KG1 (cell line): ENCODE measurements at places on chromosomes 4 and X.

DNA sequence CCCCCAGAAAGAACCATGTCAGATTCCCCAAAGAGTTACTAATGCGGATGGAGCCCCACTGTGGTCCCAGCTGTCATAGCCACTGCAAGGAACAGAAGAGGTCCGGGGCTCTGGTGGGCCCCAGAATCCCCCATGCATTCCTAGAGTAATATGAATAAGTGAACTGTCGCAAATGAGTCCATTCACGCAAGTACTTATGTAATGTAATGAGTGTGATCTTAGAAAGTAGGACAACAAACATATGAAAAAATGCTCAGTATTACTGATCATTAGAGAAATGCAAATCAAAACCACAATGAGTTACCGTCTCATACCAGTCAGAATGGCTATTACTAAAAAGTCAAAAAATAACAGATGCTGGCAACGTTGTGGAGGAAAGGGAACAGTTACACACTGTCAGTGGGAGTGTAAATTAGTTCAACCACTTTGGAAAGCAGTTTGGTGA lies 141.5 kb upstream of the RBPJ start:
- DNase-seq, result no peak

- no peak for DNase-seq
These were observed 515.7 kb downstream of the BCOR start for GRCh38 chrX:39582091-39582490.

- no peak for DNase-seq
These were observed 27.5 kb downstream of the TMEM156 start for GRCh38 chr4:39004758-39005157.

- DNase-seq, result no peak
These were observed 9.3 kb downstream of the SEPTIN11 start for GRCh38 chr4:76958891-76959290.

DNA sequence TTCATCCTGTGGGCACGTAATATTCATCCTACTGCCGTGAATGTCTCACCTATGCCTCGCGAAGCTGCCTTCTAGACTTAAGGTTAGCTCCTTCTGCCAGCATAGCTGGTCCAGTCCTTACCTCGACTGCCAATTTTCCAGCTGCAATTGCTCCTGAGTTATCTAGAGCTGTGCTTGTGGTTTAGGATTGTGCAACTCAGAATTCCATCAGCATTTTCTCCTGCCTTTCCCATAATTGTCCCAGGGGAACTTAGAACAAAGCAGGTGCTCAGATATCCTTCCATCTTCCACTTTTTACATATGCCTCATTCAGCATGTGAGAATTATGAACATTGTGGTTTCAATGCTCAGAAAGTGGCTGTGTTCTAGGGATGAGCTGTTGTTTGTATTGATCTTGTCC lies 131.4 kb upstream of the ADGRL3 start:
- no peak for DNase-seq

DNA sequence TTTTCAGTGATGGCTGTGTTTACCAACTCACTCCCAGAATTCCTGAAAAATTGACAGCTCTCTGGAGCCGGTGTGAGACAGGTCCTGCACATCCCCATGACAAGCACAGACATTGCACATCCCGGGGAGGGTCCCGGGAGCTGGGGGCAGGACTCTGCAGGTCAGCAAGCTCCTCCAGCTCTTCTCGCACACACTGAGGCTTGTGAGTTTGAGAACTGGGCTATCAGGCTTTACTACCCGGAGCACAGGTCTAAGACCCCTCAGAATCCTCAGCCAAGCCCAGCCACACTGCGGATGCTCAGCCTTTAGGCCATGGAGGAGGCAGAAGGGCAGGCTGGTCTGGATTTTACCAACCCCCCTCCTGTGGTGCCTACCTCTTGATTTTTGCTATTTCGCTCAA lies 5.6 kb upstream of the CLDN24 start:
- DNase-seq, result no peak

DNA sequence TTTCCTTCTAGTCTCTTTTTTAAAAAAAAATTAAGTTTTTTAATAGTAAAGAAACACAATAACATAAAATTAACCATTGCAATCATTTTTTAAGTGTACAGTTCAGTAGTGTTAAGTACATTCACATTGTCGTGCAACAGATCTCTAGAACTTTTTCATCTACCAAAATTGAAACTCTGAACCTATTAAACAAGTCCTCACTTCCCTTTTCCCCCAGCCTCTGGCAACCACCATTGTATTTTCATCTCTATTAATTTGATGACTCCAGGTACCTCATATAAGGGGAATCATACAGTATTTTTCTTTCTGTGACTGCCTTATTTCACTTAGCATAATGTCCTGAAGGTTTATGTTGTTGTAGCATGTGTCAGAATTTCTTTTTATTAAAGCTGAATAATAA lies 31.8 kb downstream of the MSL3 start:
- no peak for DNase-seq

- no peak for DNase-seq
These were observed 35.1 kb upstream of the TBL1X start for GRCh38 chrX:9429767-9430166.

- no peak for DNase-seq
These were observed 25.5 kb downstream of the VEGFC start for GRCh38 chr4:176767183-176767582.

DNA sequence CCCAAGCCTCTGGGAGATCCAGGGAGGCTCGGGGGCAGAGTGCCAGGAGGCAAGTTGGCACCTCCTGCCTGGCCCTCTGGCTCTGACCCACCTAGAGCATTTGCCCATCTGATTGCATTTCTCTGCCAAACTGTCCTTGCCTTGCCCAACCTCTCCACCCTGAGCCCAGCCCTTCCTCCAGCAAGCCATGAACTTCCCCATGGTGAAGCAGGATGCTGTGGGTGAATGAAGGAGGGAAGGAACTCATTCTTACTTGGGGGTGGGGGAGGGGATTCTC lies 9.3 kb upstream of the CNGA2 start:
- no peak for DNase-seq

DNA sequence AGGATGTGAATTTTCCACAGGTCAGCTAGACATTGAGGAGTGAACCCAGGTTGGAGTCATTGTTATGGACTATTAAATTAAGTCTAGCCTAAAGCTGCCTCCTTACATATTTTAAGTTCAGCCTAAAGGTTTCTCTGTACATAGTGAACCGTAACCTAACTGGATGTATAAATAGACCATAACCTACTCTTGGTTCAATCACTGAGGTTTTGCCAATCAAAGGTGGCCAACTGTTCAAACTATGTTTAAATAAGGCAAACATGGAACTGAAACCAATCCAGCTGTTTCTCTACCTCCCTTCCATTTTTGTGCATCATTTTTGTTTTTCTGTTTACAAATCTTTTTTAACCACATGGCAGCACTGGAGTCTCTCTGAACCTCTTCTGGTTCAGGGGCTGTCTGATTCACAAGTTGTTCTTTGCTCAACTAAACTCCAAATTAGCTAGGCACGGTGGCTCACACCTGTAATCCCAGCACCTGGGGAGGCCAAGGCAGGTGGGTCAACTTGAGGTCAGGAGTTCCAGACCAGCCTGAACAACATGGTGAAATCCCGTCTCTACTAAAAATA lies 43.9 kb upstream of the SFRP2 start:
- DNase-seq, result no peak

DNA sequence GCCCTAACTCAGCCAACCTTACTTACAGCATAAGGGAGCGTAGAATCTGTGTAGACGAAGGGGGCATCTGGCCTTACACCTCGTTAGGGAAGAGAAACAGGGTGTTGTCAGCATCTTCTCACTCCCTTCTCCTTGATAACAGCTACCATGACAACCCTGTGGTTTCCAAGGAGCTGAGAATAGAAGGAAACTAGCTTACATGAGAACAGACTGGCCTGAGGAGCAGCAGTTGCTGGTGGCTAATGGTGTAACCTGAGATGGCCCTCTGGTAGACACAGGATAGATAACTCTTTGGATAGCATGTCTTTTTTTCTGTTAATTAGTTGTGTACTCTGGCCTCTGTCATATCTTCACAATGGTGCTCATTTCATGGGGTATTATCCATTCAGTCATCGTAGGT lies 14.6 kb downstream of the PLP1 start:
- DNase-seq, result no peak

GRCh38 chrX:49876750-49877149 lies 2.5 kb upstream of the USP27X start:
- DNase-seq, result peak; percentile 1

DNA sequence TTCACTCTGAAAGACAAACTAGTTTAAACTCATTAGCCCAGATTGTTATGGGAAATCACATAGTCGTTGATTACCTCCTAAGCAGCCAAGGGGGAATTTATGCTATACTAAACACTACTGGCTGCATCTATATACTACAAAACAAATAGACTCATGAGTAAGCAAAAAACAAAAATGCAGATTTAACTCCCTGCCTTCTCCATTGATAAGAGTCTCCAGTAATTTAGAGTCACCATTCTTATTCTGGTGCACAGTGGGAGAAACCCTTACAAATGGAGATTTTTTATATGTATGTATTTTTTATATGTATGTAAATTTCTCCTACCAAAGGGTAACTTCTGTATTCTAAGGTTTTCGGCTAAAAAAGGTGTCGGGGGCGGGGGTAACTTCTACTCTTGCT lies 126.6 kb downstream of the PLS3 start:
- no peak for DNase-seq

DNA sequence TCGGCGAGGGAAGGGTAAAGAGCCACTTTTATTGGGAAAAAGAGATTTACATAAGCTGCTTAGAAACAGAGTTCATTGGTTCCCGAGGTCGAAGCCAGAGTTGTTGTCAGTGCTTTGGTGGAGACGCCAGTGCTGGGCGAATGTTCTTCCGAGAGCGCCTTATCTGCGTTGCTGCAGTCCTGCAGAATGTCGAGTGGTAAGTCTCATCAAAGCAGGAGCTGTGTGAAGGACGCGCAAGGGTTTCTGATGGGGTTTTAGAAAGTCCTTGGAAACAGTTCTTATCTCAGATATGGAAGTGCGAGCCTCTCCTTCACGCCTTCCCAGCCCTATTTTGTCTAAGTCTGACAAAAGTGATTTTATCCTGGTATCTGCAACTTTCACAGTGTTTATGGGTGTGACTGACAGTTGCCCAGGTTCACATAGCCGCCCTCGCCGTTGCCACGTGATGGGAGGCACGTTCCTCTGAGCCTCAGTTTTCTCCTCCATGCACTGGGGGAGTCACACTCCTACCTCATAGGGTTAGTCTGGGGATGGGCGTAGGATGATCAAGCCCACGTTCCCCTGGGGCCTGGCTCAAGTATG lies 47.3 kb upstream of the NSG1 start:
- DNase-seq, result no peak

DNA sequence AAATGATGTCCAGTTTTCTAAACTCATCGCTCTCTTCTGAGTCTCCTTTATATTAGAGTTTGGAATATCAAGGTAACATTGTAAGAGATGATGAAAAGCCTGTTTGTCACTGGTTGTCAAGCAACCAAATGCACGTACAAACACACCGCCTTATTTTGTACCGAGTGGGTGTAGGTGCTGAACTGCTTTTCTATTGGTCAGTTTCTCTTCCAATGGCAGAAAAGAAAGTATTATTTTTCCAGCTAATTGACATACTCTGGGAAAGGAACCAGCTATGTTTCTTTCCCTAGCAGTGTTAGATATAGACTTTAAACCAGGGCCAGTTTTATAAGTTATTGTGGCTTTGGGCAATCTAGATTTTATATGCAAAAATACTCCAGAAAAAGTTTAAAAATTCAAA lies 6.6 kb upstream of the PPM1K start:
- DNase-seq, result no peak

GRCh38 chr4:22356987-22357596 lies 158.8 kb downstream of the ADGRA3 start:
- DNase-seq, result no peak

GRCh38 chrX:85052205-85052604 lies 48.5 kb downstream of the APOOL start:
- DNase-seq, result no peak

GRCh38 chr4:10983268-10983667 lies 298.7 kb upstream of the CLNK start:
- no peak for DNase-seq

- DNase-seq, result no peak
These were observed 1133.5 kb downstream of the FAT4 start for GRCh38 chr4:126448086-126448845.

GRCh38 chr4:8892556-8893226 lies 21.1 kb upstream of the HMX1 start:
- DNase-seq, result no peak

GRCh38 chr4:73575660-73576059 lies 44.6 kb downstream of the RASSF6 start:
- DNase-seq, result no peak

- no peak for DNase-seq
These were observed 235.6 kb downstream of the STIM2 start for GRCh38 chr4:27096142-27096824.

DNA sequence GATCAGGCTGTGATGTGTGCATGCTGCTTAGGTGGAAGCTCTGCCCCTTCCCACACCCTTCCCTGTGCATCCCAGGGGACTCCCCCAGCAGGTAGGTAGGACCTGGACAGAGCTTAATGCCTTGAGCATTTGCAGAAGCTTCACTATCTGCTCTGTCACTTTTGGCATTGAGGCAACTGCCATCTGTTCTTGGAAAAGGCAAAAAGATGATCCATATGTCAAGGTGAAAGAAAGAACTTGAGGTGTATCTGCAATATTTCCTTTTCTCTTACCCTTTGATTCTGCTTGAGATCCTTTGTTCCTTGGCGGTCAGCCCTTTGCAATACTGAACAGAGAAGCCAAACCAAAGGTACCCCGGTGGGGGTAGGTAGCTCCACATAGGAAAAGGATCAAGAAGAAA lies 37.1 kb upstream of the TBC1D9 start:
- DNase-seq, result no peak

GRCh38 chr4:4625488-4625887 lies 83.6 kb upstream of the STX18 start:
- no peak for DNase-seq

GRCh38 chr4:132101526-132101925 lies 1047.6 kb upstream of the PCDH10 start:
- no peak for DNase-seq
